ENCODE measurements at places on chromosomes 7 and 10.
A peak's percentile ranks its signal among the peaks of the same experiment; 100 is the strongest.

GRCh38 chr10:86204421-86205305 lies 161.9 kb downstream of the GRID1 start:
- no peak for DNase-seq

DNA sequence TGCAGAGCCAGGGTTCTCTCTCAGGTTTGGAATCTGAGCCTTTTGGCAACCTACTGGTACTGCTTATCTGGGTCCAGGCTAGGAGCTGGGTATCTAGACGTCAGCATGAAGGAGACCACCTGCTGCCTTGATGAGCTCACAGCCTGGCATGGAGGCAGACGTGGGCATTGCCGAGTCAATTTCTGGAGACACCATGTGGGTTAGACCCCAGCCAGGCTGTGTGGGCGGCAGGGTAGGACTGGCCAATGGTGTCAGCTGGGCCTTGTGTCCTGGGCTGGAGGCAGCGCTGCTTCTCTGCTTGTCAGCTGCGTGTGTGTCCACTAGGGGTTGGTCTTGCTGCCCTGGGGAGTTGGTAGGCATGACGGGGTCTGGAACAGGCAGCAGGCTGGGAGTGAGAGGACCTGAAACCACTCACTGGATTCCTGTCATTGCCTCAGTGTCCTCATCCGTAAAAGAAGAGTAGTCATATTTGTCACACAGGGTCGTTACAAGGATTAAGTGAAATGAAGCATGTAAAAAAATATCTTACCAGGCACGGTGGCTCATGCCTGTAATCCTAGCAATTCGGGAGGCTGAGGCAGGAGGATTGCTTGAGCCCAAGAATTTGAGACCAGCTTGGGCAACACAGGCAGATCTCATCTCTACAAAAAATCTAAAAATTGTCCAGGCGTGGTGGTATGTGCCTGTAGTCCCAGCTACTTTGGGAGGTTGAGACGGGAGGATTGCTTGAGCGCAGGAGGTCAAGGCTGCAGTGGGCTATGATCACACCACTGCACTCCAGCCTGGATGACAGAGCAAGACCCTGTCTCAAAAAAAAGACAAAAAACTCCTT lies 31.7 kb upstream of the ANKRD2 start:
- peak; percentile 70 for DNase-seq

DNA sequence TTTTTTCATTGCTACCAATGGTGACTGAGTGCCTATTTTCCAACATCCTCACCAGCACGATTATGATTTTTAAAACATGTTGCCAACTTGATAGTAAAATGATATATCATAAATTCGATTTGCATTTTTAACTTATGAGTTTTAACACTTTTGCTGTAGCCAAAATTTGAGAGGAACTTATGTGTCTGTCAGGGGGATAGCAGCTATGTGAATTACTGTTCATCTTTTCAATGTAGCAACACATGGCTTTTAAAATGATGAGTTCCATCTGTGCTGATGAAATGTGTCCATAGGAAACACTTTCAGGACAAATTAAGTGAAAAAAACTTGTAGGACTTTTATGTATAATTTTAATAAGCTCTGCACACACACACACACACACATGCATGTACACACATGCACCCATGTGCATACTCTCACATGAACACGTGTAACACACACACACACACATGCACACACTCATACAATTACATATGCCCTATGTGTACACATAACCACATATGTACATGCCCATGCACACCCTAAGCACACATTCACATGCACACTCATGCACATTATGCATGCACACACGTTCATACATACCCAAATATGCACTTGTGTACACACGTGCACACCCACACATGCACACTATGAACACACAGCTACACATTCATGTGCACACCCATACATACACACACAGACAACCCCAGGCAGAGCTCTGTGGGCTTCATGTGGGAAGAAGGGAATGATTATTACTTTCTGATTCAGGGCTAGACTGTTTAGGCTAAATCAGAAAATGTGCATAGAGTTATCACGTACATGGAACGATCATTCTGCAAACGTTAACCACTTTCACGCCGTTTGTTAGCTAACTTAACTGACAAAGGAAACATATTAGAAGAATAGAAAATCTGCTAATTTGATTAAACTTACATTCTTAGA lies 68.9 kb downstream of the C10orf143 start:
- no peak for DNase-seq

DNA sequence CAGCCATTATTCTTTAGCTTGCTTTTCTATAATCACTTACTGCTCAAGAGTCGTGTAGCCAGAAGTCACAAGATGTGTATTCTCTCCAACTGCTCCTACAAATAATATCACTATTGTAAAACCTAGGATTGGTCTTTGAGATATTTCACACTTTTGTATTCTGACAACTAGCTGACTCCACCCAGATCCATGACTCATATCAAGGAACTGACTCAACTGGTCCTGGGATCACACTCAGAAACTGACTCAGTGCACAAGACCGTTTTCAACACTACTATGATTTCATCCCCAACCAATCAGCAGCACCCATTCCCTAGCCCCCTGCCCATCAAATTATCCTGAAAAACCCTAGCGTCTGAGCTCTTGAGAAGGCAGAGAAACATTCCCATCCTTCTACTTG lies 56.5 kb upstream of the ORC5 start:
- DNase-seq, result no peak

- DNase-seq, result peak; percentile 27
Measured at GRCh38 chr10:118754229-118754555, 578 bp downstream of the CACUL1 start.
